ENCODE measurements at places on chromosomes 16 and 17.

DNA sequence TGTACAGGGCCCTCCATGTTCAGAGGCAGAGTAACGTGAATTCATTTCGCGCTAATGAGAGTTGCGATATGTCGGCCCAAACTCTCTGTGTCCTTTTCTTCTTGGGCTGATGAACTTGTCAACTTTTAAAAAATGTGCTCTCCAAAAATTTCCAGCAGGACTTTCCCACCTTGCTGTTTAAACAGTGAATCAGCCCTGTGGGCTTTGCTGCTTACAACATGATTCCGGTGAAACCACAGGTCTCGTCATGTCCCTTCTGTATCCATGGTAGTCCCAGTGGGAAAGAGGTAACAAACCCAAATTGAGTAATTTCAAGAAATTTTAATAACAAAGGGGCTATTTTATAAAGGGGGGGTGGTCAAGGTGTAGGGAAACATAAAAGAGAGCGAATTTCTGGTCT lies 612.9 kb downstream of the MAF start:
- no peak for DNase-seq

DNA sequence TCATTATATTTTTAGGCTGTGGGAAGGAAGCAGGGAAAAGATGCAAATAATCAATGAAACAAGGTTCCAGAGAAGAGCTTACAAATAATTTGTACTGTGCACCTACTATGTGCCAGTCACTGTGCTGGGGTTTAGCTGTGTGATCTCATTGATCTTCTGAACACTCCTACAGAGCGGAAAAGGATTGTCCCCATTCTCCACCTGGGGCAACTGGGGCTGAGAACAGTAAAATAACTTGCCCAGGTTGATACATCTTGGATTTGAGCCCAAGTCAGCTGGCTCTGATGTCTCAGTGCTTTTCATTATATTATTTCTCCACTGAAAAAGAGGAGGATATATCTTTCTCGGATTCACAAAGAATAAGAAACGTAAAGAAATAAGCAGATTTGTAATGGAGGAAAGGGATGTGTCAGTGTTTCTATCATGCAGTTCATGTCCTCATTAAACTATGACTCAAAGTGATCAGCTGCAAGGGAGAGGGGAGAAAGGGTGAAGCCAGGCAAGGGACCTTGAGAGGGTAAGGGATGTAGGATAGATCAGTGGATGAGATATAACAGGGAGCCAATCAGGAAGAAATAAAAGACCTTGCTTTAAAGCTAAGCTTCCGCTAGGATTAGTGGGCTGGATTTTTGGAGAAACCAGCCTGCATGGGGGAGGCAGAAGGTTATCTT lies 143.6 kb upstream of the NOL11 start:
- DNase-seq, result no peak

GRCh38 chr17:64622931-64623654 lies 39.0 kb downstream of the SMURF2 start:
- no peak for DNase-seq

DNA sequence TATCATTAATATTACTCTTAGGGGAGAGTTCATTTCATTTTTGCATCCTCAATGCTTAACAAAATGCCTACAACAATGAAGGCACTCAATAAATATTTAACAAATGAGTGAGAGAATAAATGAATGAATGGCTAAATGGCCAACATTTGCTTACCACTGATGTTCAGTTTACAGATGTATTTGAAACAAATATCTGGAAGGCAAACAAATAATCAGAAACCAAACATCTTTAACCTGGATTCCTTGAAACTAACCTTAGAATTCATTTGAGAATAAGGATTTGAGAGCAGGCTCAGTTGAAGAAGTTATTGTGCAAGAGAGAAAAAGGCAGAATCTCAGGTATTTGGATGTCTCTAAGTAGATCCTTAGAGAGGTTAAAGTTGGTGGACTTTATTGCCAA lies 8.4 kb downstream of the NACA2 start:
- DNase-seq, result no peak

DNA sequence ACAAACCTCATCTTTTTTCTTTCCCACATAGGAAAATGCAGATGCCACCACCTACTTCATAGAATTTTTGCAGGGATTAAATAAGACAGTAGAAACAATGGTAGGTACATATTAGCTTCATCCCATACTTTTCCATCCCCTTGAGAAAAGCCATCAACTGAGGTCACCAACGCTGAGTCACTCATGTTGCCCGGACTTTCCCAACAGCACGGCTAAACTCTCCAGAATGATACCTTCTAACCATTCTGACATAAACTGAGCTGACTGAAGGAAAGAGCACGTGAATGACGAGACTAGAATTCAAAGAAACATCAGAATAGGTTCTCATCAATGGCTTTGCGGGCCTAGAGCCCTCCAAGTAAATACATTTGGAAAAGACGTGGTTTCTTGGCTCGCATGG lies 146.0 kb upstream of the RCVRN start:
- DNase-seq, result no peak

- DNase-seq, result no peak
These were observed 33.8 kb downstream of the EPN2 start for GRCh38 chr17:19270704-19271611.

- no peak for DNase-seq
These were observed 658 bp downstream of the CACNG4 start for GRCh38 chr17:66964930-66965800.

DNA sequence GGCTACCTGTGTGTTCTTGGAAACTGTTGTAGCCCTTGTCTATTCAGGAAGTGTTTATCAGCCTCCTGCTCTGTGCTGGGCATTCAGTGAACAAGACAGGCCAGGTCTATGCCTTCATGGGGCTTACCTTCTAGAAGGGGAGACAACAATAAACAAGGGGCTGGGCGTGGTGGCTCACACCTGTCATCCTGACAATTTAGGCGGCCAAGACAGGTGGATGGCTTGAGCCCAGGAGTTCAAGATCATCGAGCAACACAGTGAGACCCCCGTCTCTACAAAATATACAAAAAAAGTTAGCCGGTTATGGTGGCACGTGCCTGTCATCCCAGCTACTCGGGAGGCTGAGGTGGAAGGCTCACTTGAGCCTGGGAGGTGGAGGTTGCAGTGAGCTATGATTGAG lies 5.5 kb upstream of the GSG1L start:
- DNase-seq, result no peak

DNA sequence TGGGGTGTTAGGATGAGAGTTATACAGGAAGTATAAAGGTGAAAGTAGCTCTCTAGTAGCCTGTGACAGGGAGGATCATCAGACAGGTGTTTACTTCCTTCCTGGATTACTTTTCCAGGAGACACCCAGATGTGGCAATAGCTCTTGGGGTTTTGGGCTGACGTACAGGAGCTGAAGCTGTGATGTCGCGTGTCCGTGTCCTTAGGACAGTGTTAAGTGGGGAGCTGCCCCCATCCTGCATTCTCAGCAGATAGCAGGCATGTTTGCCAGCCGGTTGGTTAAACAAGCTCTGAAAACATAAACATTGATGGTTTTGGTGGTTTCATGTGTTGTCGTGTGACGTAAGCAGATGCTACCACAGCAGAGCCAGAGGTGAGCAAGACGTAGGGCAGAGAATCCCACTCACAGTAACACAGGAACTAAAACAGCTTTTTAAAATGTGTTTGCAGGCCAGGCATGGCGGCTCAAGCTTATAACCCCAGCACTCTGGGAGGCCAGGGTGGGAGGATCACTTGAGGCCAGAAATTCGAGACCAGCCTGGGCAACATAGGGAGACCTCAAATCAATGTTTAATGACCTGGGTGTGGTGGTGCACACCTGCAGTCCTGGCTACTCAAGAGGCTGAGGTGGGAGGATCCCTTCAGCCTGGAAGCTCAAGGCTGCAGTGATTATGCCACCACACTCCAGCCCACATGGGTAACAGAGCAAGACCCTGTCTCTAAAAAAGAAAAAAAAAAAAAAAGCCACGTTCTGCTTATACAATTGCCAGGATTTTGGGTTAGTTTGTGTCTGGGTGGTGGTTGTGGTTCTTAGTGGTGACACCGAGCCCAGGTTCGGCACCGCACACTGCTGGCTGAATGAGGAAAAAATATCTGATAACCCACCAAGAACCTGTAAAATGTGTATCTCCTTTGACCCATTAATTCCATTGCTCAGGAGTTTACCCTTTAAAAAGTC lies 18.2 kb upstream of the IL17C start:
- peak; percentile 86 for DNase-seq

DNA sequence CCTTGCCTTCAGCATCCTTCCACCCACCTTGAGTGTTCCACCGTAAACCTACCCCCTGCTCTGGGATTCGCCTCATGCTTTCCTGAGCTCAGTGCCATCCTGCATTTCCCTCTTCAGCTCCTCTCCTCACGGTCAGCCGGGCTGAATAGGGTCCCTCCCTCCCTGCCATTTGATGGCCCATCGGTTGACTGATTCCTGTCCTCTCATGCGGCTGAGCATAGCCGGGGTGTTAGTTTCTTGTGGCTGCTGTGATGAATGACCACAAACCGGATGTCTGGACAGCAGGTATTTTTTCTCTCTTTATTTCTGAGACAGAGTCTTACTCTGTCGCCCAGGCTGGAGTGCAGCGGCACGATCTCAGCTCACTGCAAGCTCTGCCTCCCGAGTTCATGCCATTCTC lies 44.1 kb upstream of the MGAT5B start:
- no peak for DNase-seq

DNA sequence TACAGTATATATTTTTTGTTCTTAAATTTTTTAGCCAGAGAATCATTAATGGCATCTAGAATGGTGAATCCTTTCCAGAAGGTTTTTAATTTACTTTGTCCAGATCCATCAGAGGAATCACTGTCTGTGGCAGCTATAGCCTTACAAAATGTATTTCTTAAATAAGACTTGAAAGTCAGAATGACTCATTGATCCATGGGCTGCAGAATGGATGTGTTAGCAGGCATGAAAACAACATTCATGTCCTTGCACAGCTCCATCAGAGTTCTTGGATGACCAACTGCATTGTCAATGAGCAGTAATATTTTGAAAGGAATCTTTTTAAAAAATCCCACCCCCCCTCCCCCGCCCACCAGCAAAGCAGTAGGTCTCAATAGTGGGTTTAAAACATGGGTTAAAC lies 51.4 kb downstream of the CACNG1 start:
- no peak for DNase-seq

DNA sequence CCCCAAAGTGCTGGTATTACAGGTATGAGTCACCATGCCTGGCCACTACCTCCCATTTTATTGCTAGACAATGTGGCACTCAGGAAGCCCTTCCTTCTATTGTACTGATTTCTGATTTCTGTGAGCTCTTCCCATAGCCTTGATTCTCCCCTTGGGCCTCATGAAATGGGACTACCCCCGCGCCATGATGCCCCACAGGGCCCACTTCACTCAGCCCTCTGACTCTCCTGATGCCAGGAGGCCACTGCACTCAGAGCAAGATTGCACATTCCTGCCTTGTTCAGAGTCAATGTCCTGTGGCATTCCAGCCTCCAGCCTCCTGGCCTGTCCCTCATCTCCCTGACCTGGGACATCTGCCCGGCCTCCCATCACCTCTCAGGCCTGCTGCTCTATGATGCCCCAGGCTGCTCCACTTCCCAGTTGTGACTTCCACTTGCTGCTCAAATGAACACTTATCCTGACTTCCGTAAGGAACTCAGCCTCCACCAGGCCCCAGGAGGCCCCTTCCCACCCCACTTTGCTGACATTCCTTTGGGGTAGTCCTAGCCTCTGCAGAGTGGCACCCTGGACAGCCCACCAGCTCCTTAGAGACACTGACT lies 66.6 kb upstream of the KSR1 start:
- DNase-seq, result no peak

- no peak for DNase-seq
These were observed 34.0 kb downstream of the TMEM132E start for GRCh38 chr17:34613064-34614019.

DNA sequence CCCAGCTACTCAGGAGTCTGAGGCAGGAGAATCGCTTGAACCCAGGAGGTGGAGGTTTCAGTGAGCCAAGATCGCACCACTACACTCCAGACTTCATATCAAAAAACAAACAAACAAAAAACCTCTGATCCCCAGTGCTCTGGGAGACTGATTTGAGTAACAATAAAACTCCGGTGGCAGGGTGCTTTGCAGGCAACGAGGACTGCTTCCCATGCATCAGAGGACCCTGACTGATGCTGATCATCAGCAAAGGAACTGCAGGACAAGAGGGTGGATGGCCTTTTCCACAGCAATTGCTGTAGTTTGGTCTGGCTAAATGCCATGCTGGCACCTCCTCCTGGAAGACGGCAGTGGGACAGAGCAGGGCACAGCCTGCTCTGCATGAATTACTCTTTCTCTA lies 6.4 kb upstream of the SLC39A11 start:
- DNase-seq, result no peak

GRCh38 chr17:57993471-57994365 lies 5.7 kb upstream of the VEZF1 start:
- DNase-seq, result no peak

DNA sequence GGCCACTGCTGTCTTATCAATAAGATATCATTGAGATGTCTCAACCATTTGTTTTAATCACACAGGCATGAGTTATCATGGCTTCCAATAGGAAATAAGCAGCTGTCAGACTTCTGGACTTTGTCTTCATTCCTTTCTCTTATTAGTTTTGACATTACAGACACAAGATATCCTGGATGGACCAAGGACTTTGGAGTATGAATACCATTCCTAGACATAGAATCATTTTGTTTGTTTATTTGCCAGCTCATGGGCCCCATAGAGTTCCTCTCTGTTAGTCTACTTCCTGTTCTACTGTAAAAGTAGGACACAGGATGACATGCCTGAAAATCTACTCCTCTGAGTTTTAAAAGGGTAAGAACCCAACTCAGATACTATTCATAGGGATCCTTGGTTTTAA lies 77.7 kb upstream of the KCNJ16 start:
- DNase-seq, result no peak

- no peak for DNase-seq
These were observed 79.5 kb upstream of the DOC2B start for GRCh38 chr17:260944-261343.

- no peak for DNase-seq
These were observed 524.2 kb upstream of the EEF2KMT start for GRCh38 chr16:5621826-5622225.

DNA sequence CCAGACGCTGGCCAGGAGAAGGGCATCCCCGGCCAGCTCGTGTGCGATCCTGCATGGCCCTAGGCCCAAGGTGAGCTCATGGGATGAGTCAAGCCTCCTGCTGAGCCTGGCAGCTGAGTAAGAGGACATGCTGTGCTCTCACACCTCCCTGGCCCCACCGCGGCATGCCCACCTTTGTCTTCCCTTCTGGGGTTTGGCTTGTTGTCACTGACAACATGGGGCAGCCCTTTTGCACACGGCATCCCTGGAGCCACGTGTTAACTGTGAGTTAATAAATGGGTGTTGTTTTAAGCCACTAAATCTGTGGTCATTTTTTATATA lies 8.9 kb upstream of the TNS4 start:
- DNase-seq, result no peak

- no peak for DNase-seq
These were observed 102.3 kb downstream of the CYTH1 start for GRCh38 chr17:78679495-78680395.

Measured in CD4-positive, alpha-beta T cell treated with Interleukin-4 for 4 hours (primary cell).